Frontal cortex (tissue), 4 donors: ENCODE measurements at places on chromosomes 2 and 18. TPM values are rescaled to one million over a fixed set of nuclear protein-coding genes. Genes with fewer than 3 reads are reported as not detected.

Gene C2orf92
- total RNA-seq, result 3.3 TPM

GRCh38 chr2:65121-65520 is 18.8 kb upstream of the FAM110C start:
- no peak for DNase-seq

Gene GALR1
- total RNA-seq, result under 0.01 TPM

DNA sequence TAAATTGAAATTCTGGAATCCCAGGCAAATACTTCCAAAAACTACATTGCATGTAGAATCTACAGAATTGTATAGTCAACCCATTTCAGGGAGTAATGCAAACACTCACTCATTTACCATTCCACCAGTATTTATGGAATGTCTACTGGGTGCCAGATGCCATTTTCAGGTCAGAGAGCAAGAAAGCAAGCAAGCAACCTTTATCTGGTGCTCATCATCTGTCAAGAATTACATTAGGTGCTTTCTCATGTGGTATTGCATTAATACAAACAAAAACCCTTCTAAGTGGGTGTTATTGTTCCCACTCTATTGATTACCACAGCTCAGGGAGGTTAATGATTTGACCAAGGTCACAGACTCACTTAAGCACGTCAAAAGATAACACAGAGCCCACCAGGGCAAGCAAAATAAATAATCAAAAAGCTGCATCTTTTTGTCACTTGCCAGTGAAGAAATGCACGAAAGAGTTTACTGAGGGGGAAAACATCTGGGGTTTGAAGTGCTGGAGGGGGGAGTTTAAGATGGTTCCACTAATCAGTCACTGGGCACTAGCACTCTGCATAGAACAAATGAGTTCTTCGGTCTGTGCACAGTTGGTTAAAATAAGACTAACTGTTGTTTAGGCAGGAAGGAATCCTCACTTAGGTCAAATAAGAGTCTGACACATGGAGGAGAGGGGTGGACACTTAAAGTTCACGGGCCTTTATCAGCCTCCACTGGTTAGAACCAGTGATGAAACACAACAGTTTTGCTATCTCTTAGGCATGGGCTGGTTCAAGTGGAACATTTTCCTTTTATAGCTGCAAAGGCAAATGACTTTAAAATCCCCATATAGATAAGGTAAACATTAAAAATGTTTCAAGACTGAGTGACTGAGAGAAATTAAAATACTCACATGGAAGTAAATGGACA is 208.8 kb downstream of the CDH2 start:
- DNase-seq, result no peak

- DNase-seq, result no peak
Observed at GRCh38 chr2:9782197-9782719, 61.0 kb upstream of the TAF1B start.

DNA sequence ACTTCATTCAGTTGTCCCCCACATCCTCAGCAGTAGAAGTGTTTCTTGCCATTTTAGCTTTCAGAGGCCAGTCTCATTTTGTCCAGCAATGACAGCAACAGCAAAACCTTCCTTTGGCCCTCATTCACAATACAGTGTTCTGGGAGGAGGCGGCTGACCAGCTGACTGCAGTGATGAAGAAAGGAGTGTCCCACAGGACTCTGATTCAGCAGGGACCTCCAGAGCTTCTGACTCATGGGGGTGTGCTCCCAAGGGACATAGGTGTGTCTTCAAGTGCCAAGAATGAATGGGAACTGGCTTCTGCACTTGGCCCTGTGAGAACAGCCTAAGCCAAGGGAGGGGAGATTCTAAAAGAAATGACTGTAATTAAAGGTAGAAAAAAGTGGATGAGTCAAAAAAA is 147.0 kb upstream of the PELI1 start:
- DNase-seq, result no peak

Gene CNGA3
- total RNA-seq, result 1.2 TPM

Gene NFE2L2
- 8.6 TPM for total RNA-seq
